ENCODE measurements at places on chromosomes 16 and 17.

DNA sequence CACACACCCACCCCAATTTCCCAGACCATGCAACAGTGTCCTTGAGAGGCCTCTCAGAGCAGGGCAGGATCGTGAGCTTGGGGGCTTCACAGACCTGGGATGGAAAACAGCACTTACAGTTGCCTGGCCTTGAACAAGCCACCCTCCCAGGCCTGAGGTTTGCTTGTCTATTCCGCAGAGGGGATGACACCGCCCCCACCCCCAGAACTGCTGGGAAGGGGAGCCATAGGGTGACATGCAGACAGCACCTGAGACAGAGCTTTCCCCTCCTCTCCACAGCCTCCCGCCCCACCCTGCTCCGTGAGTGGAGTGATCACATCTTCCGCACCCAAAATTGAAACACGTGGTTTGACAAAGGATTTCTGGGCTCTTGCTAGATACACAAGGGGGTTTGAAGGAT, 131.5 kb upstream of the TNRC6C start:
- H3K27ac ChIP-seq, result no peak overlapping the region
- H3K4me1 ChIP-seq, result no peaks in the 10 kb centered on the region
- DNase-seq, result no peak
- H3K4me3 ChIP-seq, result no peak overlapping the region
- peaks cover 50% of the 10 kb centered on the region for H3K27me3 ChIP-seq

- H3K36me3 ChIP-seq, result 0 out of 2 replicates have a peak, but pooled peaks cover 5% of the 10 kb centered on the region
- no peak overlapping the region for H3K4me3 ChIP-seq
- no peaks in the 10 kb centered on the region for H3K4me1 ChIP-seq
- no peak for DNase-seq
These were observed 95.5 kb downstream of the ZFHX3 start for GRCh38 chr16:72952404-72952803.

DNA sequence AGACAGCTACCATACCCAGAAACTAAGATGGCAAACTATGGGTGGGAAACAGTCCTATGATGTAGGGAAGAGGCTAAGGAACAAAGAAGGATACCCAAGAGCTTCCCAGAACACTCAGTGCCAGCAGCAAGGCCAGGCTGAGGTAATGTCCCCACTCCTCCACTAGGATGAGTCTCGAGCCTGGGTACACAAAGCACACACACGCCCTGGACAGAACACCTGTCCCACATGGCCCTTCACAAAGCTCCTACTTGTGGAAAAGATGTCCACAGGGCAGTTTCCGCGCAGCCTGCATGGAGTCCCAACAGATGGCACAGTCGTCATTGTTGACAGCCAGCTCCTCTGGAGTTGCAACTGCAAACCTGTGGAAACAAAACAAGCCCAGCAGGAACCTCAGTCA, 23.9 kb downstream of the AMFR start:
- H3K36me3 ChIP-seq, result peaks cover 37% of the 10 kb centered on the region
- DNase-seq, result no peak
- no peaks in the 10 kb centered on the region for H3K4me1 ChIP-seq
- H3K27me3 ChIP-seq, result no peaks in the 10 kb centered on the region
- no peak overlapping the region for H3K27ac ChIP-seq

- peak within 1 kb of the TSS; percentile 99 for H3K4me3 ChIP-seq
- H3K4me1 ChIP-seq, result peaks cover 15% of the 10 kb centered on the region
- peak within 1 kb of the TSS; percentile 91 for H3K27ac ChIP-seq
- DNase-seq, result peak; percentile 93
- peaks cover 5% of the 10 kb centered on the region for H3K36me3 ChIP-seq
These were observed at the start of the genes MYO19 and PIGW for GRCh38 chr17:36534840-36535668. Gene MYO19 (minus strand): TSS chr17:36534868. CDS start chr17:36532538, 2,330 bp downstream. Gene PIGW (plus strand): TSS chr17:36534987. CDS start chr17:36537102, 2,115 bp downstream.
